Right atrium auricular region (tissue), 2 donors: ENCODE measurements at places on chromosomes 4 and X.

- no peak for DNase-seq
Observed at GRCh38 chr4:141432000-141432712, 204.2 kb upstream of the IL15 start.

DNA sequence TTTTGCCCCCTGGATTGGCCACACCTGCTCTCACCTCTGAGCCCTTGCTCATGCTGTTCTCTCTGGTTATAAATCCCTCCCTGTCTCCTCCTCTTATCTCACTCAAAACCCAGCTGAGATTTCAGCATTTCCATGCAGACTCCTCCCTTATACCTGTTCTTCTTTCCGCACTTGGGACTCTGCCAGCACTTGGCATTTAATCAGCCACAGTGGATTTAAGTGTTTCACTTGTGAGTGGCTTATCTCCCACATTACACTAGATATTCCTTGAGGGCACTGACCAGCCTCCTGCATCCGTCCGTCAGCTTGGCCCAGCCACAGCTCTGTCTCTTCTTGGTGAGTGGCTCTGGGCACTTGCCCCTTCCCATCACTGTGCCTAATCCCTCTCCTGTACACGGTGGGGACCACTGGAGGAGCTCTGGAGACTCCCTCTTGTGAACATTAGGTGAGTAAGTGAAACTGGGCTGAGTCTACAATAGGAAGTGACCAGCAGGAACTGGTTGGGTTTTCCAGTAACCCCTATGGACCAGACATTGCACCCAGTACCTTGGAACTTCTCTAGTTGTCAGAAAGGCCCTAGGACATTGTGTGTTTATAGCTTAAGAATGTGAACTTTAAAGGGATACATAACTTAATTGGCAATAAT lies 19.9 kb downstream of the FGFBP1 start:
- DNase-seq: no peak

DNA sequence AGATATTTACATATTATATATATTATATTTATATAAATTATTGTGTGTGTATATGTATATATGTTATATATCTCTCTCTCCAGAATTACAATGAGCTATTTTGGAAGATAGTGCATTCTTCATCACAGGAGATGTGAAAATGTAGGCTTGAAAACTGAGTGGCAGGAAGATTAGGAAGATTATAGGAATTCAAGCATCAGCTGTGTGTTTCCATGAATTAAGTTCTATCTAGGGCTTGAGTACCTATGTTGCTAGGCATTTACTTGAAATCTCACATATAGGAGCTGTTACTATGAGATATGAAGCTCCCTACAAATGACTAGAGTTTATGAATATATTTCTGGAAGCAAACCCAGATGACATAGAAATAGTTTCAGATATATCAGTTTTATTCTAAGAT lies 328.7 kb downstream of the EPHA5 start:
- DNase-seq: no peak

- no peak for DNase-seq
Observed at GRCh38 chrX:119640731-119641170, 34.5 kb upstream of the NKRF start.

- no peak for DNase-seq
Observed at GRCh38 chr4:165915215-165915614, 42.2 kb downstream of the TLL1 start.

DNA sequence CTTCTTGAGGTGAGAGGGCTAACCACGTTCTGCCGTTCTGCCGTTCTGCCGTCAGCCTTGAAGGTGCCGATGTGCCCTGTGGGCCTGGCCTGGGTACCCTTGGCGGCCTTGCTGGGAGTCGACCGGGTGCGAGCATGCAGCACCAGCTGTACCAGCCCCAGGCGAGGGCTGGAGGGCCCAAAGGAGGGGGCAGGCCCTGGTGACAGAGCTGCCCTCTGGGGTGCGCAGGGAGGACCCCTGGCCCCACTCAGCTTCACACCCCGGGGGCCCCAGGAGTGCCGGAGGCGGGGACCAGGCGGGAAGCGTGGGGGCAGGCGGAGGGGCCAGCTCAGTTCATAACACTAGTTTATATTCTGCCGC lies 22.1 kb downstream of the UVSSA start:
- no peak for DNase-seq

DNA sequence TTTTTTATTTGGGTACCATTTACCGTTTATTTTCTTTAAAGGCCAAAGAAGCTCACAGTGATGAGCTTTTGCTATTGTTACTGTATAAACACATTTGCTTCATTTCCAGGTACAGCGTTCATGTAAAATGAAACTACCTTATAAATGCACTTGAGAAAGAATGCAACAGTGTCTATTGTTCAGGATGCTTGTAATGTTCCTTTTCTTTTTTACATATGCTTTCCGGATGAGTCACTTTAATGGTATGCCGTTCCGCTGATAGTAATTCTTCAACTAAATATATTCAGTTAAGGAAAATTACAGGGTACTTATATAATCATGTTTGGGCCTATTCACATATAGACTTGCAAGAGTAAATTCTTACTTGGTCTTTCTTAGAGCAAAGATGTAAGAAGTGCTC lies 354.9 kb downstream of the RPA4 start:
- no peak for DNase-seq

- DNase-seq: no peak
Observed at GRCh38 chr4:15240764-15241163, 187.1 kb upstream of the C1QTNF7 start.

DNA sequence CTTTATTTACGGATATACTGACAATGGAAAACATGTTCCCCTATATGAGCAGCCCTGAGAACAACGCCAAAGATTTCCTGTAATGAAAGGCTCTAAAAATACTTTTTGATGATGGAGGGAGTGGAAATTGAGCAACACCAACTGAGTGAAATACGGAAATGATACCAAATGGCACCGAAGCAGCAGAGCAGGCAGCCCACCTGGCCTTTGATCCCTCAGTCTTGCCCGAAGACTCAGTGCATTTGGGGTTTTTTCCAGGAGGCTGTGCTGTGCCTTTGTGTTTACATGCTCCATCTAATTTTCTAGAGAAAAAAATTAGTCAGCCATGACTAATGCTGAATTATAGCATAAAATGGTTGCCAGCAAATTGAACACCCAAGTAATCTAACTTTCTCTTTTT lies 169.9 kb upstream of the RBPJ start:
- DNase-seq: no peak

DNA sequence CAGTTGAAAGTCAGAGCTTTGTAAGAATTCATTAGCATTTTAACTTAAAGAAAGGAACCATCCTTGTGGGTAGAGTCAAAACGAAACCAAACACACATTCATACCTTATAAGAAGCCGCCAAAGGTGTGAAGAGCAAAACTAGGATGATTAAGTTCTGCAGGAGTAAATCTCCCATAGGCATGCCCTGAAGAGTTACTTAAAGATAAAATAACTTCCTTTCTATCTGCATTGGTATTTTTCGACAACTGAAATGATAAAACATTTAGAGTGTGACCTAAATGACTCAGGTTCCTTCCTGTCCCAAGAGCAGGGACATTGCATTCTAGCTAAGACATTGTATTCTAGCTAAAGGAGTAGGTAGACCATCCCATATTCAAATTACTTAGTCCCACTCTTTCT lies 75.3 kb downstream of the BCOR start:
- no peak for DNase-seq

GRCh38 chr4:148211533-148211932 lies 230.7 kb downstream of the NR3C2 start:
- no peak for DNase-seq

- no peak for DNase-seq
Observed at GRCh38 chrX:103480526-103480925, 38.8 kb downstream of the RAB40A start.

DNA sequence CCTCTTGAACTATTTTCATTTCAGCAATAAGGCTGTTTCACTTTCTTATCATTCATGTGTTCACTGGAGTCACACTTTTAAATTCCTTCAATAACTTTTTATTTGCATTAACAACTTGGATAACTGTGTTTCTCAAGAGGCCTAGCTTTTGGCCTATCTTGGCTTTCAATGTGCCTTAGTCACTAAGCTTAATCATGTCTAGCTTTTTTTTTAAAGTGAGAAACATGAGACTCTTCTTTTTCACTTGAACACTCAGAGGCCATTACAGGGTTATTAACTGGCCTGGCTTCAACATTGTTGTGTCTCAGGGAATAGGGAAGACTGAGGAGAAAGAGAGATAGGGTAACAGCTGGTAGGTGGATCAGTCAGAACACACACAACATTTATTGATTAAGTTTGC lies 64.0 kb upstream of the VCX2 start:
- DNase-seq: no peak

GRCh38 chr4:158356301-158356700 lies 146.0 kb downstream of the TMEM144 start:
- DNase-seq: no peak

DNA sequence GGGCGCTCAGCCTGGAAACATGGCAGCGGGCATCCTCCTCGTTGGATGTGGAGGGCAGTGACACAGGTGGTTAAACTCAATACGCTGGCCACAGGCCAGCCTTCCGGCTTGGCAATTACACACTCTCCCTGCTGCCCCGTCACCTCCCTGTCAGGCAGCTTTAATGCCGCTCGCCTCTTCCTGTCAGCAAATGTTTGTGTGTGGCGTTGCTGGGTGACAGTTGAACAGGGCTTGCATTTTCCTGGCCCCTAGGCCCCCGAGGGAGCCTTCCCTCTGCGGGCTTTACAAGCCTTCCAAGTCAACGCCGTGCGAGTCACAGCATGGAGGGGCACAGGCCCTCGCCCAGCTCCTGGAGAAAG lies 620.0 kb downstream of the BCOR start:
- peak; percentile 69 for DNase-seq

DNA sequence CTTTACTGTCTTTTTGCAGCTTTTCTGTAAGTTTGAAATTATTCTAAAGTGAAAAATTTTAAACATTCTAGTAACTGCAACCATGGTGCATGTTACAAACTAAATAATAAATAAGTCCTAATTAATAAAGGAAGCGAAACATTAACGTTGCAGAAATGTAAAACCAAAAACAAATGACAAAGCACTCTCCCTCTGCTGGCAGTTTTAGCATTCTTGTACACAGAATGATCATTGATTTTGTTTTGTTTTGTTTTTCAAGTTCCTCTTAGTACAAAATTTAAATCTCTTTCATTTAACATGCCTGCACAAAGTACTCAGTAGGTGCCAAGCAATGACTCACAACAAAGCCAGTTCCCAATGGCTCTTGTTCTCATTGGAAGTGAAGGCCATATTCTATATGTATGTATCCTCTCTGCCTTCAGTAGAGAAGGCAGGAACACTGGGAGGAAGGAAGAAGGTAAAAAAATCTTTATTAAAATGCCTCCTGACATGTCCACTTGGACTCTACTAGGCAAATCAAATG lies 13.7 kb upstream of the TMSB4X start:
- DNase-seq: no peak

GRCh38 chrX:70338290-70338689 lies 48.4 kb downstream of the KIF4A start:
- DNase-seq: no peak

DNA sequence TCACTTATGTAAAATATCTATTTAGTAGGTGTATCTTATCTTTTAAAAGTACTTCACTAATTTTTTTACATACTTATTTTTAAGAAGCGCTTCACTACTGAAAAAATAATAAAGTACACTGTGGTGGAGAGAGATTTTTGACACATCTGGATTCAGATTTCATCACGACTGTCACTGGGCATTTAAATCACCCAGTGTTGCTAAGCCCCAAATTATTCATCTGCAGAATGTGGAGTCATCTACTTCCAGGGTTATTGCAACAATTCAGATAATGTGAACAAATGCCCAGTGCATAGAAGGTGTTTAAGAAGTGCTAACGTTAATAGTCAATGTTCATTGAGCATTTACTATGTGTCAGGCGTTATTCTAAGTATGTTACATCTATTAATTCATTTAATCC lies 41.8 kb downstream of the AASDH start:
- DNase-seq: no peak

DNA sequence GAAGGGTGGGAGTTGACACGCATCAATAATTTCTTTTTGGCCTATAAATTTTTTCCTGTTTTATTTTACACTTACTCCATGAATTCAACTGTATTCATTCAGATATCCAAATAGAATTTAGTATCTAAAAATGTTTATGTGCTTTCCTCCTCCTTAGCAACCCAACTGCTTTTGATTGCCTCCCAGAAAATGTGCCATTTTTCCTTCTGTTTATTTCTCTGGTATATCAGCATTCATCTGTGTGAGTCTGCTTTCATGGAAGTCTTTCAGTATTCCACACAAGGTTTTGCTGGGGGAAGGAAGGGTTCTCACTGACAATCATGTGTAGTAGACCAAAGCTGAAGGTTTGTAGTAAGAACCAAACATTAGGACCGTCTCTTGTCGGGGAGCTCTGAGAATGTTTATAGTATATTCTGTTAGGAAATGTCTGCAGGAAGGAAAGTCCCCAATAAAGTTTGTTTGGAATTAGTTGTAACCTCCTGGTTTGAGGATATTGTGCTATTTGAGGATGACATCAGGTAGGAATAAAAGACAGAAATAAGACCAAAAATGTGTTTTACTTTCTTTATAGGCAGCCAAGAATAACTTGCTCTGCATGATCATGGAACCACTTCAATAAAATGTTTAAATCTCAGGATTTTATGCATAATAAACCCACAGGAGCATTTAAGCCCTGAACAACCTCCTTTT lies 673.6 kb upstream of the INTU start:
- no peak for DNase-seq

GRCh38 chr4:139823746-139824145 lies 158.1 kb downstream of the MGST2 start:
- DNase-seq: no peak

GRCh38 chr4:7032596-7032995 lies 10.6 kb upstream of the TADA2B start:
- no peak for DNase-seq
